Natural killer cell treated with Interleukin-12 subunit alpha and Interleukin-12 subunit beta and Interleukin-15 and Interleukin-18, amount 100 ng/mL, for 72 hours (primary cell): ENCODE measurements at places on chromosomes 6 and 20. TPM values are rescaled to one million over a fixed set of nuclear protein-coding genes. Genes with fewer than 3 reads are reported as not detected.

F13A1 gene
- not detected for total RNA-seq

ACTL10 gene
- 1.7 TPM for total RNA-seq

DNA sequence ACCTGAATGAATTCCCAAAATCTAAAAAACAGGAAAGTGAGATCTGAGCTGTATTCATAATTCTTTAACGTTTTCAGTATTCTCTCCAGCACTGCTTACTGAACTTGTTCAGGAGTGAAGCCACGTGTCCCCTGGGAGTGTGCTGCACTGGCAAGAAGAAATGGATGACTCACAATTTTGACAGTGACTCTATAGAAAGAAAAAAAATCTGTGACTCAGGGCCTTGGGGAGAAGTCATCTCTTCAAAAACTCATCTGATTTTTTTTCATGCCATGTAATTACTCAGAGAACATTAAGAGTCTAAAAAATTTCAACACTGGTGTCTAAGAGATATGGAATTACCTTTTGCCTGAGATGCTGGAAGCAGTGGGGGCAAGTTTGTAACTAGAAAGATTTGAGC, 39.7 kb downstream of the ANKEF1 start:
- no peak for DNase-seq

- no peak for DNase-seq
These were observed 1.9 kb downstream of the C6orf58 start for GRCh38 chr6:127578900-127579299.

- DNase-seq: no peak
These were observed 78.6 kb upstream of the QKI start for GRCh38 chr6:163335671-163336545.

DNA sequence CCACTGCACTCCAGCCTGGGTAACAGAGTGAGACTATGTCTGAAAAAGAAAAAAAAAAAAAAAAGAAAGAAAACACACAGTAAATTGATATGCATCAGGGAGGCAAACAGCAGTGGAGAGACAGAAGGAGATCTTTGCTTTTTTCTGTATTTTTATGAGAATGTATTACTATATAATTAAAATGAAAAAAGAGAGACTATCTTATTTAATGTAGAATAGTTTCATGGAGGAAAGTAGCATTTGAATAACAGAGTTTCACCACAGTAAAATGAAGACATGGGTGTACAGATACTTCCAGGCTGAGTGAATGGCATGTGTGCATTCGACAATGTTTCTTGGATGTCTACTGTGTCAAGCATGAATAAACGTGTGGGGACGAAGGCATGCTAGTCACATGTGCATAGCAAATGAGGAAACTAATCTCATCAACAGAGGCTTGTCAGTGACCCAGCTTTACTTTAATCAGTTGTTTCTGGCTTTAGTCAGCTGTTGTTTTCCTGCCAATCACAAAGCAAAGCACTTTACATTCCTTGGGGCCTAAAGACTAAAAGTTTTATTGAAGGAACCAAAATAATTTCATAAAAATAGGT, 55.5 kb upstream of the ARMH2 start:
- no peak for DNase-seq

GRCh38 chr6:52271852-52272460, 12.6 kb downstream of the MCM3 start:
- no peak for DNase-seq

DNA sequence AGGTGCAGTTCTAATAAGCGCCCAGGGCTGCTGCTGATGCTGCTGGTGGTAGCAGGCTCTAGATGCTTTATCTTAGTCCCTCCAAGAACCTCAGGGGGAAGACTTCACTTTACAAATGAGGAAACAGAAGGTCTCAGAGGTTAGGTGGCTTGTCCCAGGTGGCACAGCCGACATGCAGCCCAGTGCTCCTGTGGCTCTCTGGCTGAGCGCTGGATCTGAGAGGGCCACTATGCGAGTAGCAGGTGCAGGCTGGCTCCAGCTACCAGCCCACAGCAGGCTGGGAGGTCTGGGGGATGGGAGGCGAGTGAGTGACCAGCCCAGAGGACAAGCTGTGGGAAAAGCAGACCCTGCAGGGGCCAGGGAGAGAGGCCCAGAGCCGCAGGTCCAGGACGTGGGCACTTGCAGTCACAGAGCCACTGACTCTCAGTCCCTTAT, 90.9 kb downstream of the PRND start:
- DNase-seq: no peak
